Endothelial cell of umbilical vein (primary cell): ENCODE measurements at places on chromosomes 12 and 14. TPM values are rescaled to one million over a fixed set of nuclear protein-coding genes. Genes with fewer than 3 reads are reported as not detected.

GRCh38 chr14:37436519-37436918, 158.5 kb downstream of the FOXA1 start:
- H3K4me3 ChIP-seq: no peak overlapping the region
- H3K36me3 ChIP-seq: no peaks in the 10 kb centered on the region
- DNase-seq: no peak

DNA sequence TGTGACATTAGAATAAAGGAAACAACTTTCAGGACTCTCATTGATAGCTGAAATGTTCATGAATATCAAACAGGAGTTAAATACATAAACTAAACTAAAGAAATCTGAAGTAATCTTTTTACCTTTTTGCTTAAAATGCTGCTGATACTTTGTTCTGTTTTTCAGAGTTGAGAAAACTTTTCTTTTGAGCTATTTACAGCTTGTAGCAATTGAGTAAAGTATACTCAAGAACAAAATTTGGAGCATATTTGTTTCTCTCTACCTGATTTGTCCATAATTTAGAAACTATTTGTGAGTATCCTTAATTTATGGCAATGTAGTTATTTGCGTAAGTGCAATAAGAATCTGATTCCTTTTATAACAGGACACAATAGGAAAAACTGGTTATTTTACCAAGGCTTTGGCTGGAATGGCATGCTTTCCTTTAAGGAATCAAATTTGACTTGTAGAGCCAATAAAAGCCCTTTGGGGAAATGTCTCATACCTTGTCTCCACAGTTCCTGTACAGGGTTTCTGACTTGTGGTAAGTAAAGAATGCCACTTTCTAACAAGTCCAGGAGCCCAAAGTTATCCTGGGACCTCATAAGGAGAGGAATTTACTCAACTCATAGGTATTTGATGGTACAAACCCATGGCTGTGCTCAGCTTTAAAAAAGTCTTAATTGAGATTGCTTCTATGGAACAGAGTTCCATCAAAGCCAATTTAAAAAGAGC, 195.7 kb downstream of the TMEM117 start:
- H3K36me3 ChIP-seq: no peaks in the 10 kb centered on the region
- DNase-seq: no peak
- no peak overlapping the region for H3K27ac ChIP-seq

GRCh38 chr12:40229690-40230651, 5.2 kb downstream of the LRRK2 start:
- H3K4me1 ChIP-seq: peaks cover 15% of the 10 kb centered on the region
- H3K36me3 ChIP-seq: no peaks in the 10 kb centered on the region
- H3K4me3 ChIP-seq: no peak overlapping the region
- H3K27me3 ChIP-seq: no peaks in the 10 kb centered on the region
- no peak for DNase-seq

The SIX4 gene
- 4.7 and 7.5 TPM in 2 replicates for total RNA-seq

- no peaks in the 10 kb centered on the region for H3K4me1 ChIP-seq
- no peaks in the 10 kb centered on the region for H3K36me3 ChIP-seq
- no peak overlapping the region for H3K27ac ChIP-seq
- H3K27me3 ChIP-seq: no peaks in the 10 kb centered on the region
- H3K4me3 ChIP-seq: no peak overlapping the region
Observed at GRCh38 chr12:79725987-79726386, 35.2 kb upstream of the PAWR start.
